ENCODE measurements at places on chromosomes 2 and 18.

- H3K27me3 ChIP-seq = no peaks in the 10 kb centered on the region
- H3K27ac ChIP-seq = no peak overlapping the region
- no peak for DNase-seq
- no peaks in the 10 kb centered on the region for H3K4me1 ChIP-seq
- no peak overlapping the region for H3K4me3 ChIP-seq
Measured at GRCh38 chr2:174063492-174064092, 98.4 kb upstream of the SP3 start.

DNA sequence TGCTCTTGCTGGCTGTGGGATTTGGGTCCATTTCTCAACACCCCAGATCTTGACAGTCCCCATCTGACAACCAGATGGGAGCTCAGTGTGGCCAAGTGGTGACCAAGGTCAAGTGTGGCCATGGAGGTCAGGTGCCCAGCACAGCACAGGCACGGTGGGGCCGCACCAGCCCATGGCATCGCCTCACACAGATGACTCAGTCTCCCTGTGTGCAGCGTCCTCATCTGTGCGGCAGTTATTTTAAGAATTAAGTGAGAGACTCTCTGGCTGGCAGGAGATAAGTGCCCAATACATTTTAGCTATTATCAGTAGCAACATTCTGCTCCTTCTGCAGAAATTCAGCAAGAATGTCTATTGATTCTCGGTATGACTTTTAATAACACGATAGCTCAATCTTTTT lies 167.2 kb downstream of the DDX1 start:
- no peak for DNase-seq
- no peak overlapping the region for H3K27ac ChIP-seq
- H3K36me3 ChIP-seq = no peaks in the 10 kb centered on the region

DNA sequence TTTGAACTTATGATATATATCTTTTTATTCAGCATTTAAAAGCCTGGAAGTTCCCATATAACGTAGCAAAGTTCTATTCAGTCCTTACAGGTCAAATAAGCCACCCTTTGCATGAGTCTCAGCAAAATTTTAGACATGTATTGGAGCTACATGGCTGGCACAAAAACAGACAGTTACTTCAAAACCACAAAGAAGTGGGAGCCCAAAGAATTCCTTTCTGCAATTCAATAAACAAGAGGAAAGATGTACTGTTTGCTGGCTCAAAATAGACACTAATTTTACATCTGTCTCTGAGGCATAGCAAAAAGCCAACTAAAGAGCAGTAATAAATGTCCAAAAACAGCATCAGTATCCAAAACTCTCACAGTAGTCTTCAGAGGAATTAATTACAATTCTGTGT lies 87.0 kb downstream of the ZEB2 start:
- H3K27ac ChIP-seq = no peak overlapping the region
- no peaks in the 10 kb centered on the region for H3K36me3 ChIP-seq
- peaks cover 2% of the 10 kb centered on the region for H3K4me1 ChIP-seq
- no peak overlapping the region for H3K4me3 ChIP-seq
- H3K27me3 ChIP-seq = no peaks in the 10 kb centered on the region
- DNase-seq = no peak

DNA sequence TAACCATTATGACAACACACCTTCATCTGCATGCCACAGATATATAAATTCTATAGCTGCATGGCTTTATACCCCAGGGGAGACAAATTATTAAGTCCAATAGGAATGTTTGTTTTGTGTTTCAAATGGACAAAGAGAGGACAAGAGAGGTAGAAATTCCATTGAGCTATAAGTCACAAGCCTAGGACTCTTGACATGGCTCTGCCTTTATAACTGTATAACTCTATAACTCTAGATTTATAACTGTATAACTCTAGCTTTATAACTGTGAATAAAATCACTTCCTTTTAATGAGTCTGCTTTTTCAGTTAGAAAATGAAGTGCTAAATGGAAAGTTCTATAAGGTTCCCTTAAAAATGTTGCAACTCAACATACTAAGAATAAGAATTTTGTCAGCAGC lies 106.4 kb downstream of the SCN9A start:
- DNase-seq = no peak
- H3K27ac ChIP-seq = no peak overlapping the region
- no peaks in the 10 kb centered on the region for H3K36me3 ChIP-seq
- H3K27me3 ChIP-seq = no peaks in the 10 kb centered on the region

DNA sequence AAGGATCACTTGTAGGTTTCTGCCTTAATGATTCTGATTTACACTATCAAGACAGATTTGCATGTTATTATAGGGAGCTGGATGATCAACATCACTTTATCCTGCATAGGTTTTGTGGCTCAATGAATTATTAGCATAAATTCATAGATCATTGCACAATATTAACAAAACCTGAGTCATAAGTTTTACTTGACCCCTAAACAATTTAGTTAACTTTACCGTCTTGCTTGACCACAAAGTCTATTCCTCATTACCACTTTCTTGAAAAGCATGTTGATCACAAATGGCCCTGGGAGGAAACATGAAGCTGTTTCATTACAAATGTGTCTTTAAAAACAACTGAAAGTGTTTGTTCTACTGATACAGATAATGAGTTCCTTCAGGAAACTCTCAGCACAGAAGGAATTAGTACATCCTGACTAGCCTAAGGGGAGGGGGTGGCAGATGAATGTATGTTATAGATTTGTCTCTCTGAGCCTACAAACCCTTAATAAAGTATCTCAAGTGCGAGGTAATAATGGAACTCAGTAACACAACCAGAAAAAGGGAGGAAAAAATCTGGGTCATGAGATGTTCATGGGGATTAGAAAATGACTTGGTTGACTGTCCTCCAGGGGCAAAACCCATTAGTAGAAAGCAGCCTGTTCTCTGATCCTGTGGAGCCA lies 303.4 kb downstream of the PIK3C3 start:
- no peaks in the 10 kb centered on the region for H3K36me3 ChIP-seq
- no peaks in the 10 kb centered on the region for H3K4me1 ChIP-seq
- H3K4me3 ChIP-seq = no peak overlapping the region
- H3K27ac ChIP-seq = no peak overlapping the region
- no peaks in the 10 kb centered on the region for H3K27me3 ChIP-seq

- H3K27me3 ChIP-seq = no peaks in the 10 kb centered on the region
- no peaks in the 10 kb centered on the region for H3K36me3 ChIP-seq
- H3K4me3 ChIP-seq = no peak overlapping the region
- H3K27ac ChIP-seq = no peak overlapping the region
Measured at GRCh38 chr18:63016270-63016669, 300.9 kb downstream of the PHLPP1 start.

DNA sequence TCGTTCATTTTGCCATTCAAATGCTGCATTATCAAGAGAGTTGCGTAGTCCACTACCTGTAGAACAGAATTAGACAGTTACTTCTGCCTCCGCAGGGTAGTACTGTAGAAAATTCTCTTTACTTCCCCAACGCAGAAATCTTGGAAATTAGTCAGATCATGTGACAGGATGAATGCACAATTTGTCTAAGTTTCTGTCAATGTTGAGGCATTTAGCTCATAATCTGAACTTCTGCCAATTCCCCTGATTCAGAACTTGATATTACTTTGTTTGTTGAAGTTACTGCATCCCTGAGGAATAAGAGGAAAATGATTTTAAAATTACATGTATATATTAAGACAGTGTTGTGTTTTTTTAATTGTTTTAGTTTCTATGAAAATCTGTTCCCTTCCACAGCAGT lies 83.4 kb downstream of the TTC27 start:
- no peaks in the 10 kb centered on the region for H3K4me1 ChIP-seq
- no peak overlapping the region for H3K27ac ChIP-seq
- DNase-seq = no peak
- H3K27me3 ChIP-seq = no peaks in the 10 kb centered on the region
- no peaks in the 10 kb centered on the region for H3K36me3 ChIP-seq
